ENCODE measurements at places on chromosomes 12 and 14. TPM values are rescaled to one million over a fixed set of nuclear protein-coding genes. Genes with fewer than 3 reads are reported as not detected.

DNA sequence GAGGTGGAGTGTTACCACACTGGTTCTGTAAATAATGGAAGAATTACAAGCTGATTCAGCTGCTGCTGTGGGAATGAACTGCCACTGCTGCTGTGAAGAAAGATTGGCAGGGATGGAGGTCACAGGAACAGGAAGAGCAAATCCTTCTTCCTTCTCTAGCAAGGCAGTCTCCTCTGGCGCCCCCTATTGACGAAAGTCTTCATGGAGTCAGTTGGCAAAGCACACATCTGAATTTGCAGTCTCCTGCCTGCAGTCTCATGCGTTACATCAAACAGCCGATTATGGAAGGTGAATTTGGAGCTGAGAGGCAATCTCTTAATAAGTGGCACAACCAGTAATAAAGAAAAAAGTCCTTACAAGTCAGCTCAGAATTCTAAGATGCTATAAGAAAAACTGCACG lies 106.0 kb upstream of the TMTC1 start:
- no peak for DNase-seq

GRCh38 chr12:54497883-54498282 lies 331 bp downstream of the NCKAP1L start:
- DNase-seq, result no peak

DNA sequence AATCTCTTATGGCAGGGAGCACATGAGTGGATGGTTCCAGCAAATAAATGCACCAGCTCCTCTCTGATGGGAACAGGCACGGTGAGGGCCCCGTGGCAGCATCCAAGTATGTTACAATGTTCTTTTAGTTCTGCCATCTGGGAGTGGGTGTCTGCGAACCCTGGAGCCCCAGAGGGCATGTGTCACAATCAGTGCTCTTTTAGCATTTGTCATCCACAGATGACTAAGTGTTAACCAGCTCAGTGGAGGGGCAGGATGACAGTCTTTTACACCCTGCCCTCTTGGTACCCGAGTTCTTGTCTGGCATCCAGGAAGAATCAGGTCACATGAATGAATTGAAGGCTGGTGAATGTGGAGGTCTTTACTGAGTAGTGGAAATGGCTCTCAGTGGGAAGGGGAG lies 560.4 kb upstream of the FLRT2 start:
- no peak for DNase-seq

DNA sequence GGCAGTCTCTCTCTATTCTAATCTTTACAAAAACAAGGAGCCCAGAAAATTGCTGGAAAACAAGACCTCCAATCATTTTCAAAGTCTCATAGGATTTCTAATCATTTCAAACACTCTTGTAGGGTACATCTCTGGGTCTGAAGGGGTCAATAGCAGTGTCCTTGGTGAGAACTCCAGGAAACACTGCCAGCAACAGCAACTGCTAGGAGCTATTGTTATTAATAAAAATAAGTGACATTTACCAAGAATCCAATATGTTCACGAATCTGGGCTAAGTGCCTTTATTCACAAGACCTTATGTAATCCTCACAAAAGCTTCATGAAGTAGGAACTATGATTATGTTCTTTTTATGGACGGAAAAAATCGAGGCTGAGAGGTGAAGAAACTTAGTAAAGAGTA lies 72.8 kb downstream of the TTC7B start:
- DNase-seq, result no peak

- DNase-seq, result no peak
These were observed 58.5 kb upstream of the PLXNC1 start for GRCh38 chr12:94089891-94090290.

Gene ADAMTS20
- 0.82 TPM for total RNA-seq

Gene CCDC177
- 4.5 TPM for total RNA-seq

All from cerebellum (tissue), 4 donors.